ENCODE measurements at places on chromosomes 13 and 19.

GRCh38 chr13:75870397-75870903, 234.3 kb downstream of the LMO7 start:
- DNase-seq = no peak

DNA sequence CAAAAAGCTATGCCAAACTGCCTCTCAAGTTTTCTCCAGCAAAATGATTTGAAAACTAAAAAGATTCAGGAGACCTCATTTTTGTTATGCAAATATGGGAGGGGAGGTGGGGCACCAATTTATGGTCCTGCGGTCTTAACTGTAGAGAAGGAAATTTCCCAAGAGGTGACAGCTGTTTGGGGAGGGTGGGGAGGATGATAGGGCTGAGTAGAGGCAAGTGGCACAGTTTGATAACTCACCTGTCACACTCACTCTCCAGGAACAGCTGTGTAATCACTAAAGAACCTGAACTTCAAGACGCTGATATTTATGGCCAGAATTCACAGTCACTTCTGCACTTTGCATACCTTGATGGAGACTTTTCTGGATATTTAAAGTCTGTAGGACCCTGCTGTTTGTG, 232.9 kb upstream of the STARD13 start:
- DNase-seq = no peak

GRCh38 chr19:51713319-51714285, 10.2 kb downstream of the HAS1 start:
- DNase-seq = no peak

- DNase-seq = no peak
Measured at GRCh38 chr13:70297189-70297616, 189.0 kb upstream of the KLHL1 start.

- DNase-seq = no peak
Measured at GRCh38 chr13:25988661-25989060, 63.2 kb downstream of the SHISA2 start.

DNA sequence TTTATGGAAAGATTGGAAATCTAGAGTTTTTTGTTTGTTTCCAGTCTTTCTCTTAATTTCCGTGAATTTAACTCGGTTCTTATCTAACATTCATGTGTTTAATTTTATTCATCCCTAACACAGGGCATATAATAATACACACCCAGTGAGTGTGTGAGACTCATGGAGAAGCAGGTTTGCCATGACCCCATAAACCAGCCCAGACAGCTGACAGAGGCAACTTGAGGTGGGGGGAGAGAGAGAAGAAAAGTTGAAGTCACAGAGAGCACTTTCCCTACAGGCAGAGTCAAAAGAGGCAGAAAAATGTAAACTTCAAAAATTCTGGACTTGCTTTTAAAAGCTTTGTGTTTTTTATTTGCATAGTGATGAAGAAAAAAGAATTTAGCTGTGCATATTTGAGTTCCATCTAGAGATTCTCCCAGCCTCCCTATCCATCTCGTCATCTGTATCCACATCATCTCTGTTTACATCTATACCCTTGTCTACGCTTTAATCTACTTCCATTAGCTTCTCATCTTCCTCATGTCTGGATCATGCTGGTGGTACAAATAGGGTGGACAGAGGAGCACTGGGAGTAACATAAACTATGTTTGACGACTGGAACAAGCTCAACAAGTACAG, 60.2 kb downstream of the THSD1 start:
- DNase-seq = no peak

DNA sequence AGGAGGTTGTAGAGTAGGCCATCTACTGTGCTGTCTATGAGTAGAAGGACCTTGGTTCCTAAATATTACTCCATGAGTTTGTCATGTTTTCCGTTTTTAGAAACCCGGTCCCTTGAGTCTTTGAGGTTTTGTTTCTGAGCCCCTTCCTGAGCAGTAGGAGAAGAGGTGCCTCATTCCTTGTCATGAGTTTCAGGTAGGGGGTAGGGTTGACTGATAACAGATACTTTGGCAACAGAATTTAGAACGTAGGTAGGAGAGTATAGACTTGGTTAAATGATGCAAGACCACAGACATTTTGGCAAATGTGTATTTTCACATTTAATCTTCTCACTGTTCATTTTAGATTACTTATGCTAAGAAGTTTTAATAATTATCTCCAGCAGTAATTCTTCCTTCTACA, 24.6 kb downstream of the LMO7 start:
- no peak for DNase-seq

GRCh38 chr13:37510441-37510840, 88.1 kb downstream of the POSTN start:
- no peak for DNase-seq

DNA sequence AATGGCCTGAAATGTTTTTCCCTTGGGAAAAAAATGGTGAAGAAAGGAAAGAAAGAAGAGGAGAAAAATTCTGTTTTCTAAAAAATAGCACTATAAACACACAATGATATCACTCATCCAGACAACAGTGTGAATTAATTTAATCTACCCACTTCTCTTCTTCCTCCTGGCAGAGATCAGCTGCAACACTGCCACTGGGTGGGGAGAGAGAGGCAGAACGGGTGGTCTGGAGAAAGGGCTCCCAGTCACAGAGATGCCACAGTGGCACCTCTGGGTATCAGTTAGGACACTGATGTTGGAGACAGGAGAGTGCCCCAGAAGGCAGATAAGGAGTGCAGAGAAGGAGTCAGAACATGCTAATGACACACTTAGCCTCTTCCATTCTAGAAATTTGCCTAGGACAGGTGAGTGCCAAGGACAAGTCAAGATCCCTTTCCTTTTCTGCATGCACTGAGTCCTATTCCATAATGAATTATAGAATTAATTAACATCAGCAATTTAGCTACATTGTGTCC, 168.6 kb downstream of the SUCLA2 start:
- DNase-seq = no peak

GRCh38 chr19:50785329-50785728, 4.9 kb upstream of the ACP4 start:
- no peak for DNase-seq

- DNase-seq = no peak
Measured at GRCh38 chr13:31111136-31111535, 50.6 kb downstream of the HSPH1 start.
